ENCODE measurements at places on chromosomes 1 and 21.
A peak's percentile ranks its signal among the peaks of the same experiment; 100 is the strongest.

DNA sequence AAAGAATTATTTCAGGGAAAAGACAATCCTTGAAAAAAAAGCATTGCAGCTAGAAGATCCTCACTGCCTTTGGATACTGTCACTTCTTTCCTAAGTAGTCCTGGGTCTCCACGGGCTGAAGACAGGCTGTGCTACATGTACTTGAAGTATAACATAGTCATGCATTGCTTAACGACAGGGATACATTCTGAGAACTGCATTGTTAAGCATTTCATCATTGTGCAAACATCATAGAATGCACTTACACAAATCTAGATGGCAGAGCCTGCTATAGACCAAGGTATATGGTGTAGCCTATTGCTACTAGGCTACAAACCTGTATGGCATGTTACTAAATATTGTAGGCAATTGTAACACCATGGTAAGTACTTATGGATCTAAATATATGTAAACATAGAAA is 54.0 kb downstream of the KIAA0040 start:
- DNase-seq = no peak

GRCh38 chr1:169105434-169106094 is 926 bp upstream of the ATP1B1 start:
- peak; percentile 88 for DNase-seq

DNA sequence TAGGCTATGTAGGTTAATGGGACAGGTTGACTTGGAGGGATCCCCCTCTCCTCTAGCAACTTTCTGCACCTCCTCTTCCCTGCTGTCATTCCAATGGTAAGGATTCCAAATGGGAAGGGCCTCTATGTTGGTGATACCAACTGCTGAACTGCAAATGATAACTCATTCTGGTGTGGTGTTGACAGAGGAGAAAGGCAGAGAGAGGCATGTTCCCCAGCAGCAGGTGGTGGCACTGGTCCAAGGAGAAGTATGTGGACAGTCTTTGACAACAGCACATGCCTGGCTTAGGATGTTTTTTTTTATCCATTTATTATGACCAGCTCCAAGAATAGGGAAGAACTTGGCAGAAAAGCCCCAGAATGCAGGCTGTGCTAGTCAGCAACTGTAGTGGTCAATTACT is 19.6 kb upstream of the SPAG17 start:
- DNase-seq = peak; percentile 7

GRCh38 chr1:160149716-160150115 is 1.7 kb upstream of the ATP1A4 start:
- DNase-seq = no peak

GRCh38 chr1:234250747-234251146 is 122.5 kb upstream of the COA6 start:
- DNase-seq = no peak

- peak; percentile 15 for DNase-seq
These were observed 219.5 kb downstream of the TPR start for GRCh38 chr1:186155594-186155993.

- DNase-seq = no peak
These were observed 114.8 kb downstream of the MAB21L3 start for GRCh38 chr1:116226017-116226416.

DNA sequence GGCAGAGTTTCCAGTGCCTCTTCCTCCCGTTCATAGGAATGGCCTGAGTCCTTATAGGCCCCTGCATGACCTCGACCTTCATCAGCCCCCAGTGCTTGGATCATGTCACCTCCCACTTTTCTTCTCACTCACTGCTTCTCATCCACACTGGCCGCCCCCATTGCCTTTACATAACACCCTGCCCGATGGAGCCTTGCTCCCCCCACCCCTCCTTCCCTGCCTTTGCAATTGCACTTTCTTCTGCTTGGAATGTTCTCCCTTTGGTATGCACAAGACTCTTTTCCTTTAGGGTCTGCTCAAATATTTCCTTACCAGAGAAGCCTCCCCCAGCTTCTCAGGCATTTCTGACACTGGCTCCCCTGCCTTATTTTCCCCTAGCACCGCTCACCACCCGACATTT is 125.2 kb upstream of the KCNJ6 start:
- no peak for DNase-seq

DNA sequence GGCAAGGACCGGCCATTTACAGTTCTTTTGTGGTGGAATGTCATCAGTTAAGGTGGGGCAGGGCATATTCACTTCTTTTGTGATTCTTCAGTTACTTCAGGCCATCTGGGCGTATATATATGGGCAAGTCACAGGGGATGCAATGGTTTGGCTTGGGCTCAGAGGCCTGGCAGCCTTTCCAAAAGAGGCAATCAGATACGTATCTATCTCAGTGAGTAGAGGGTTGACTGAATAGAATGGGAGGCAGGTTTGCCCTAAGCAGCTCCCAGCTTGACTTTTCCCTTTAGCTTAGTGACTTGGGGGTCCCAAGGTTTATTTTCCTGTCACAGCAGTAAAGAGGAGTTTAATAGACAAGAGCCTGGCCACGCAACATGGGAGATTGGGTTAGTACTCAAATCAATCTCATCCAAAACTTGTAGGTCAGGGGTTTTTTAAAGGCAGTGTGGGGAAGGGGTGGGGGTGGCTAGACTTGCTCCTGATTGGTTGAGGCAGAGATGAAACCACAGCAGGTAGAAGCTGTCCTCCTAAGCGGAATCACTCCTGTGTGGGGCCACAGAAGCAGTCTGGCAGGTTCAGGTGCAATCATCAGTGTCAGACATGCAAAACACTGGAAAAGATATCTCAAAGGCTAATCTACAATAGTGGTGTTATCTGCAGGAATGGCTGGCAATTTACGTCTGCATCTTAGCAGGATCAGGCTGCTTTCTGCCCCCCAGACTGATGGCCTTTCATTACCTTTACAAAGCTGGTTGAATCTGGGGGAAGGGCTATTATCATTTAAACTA is 112.9 kb downstream of the TLR5 start:
- DNase-seq = no peak

DNA sequence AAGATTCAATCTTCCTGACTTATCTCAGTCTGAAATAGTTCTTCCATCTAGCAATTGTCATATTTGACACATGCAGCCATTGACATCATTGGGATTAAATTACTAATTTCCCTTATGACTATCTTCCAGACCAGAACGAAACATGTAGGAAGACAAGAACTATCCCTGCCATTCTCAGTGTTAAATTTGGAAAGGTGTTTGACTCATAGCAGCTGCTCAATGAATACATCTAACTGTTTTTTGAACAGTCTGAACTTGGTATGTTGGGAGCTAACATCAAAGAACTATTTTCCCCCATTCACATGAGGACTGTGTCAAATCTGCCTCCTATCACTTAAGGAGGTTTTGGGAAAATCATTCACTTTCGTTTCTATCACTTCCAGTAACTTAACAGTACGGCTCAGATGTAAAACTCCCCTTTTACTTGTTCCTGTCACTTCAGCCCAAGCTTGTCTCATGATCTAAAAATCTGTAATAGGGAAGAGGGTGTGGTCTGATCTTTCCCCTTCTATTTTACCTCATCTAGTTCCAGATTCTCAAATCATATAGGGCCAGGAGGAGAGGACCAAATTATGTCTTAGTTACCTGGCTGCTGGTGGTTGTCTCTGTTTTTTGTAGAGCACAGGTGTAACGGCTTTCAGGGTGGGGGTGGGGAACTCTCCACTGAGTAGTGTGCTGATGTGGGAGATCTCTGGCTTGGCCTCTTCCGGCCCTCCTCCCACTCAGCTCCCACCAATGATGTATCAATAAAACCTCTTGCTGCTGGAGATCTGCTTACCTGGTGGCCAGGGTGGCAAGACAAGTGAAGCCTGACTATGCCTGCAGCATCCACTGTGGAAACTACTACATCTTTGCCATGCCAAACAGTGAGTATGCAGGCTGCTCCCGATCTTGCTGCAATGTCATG is 26.2 kb upstream of the SLAMF1 start:
- no peak for DNase-seq

- no peak for DNase-seq
These were observed 5.7 kb upstream of the ABCA4 start for GRCh38 chr1:94126651-94127050.

DNA sequence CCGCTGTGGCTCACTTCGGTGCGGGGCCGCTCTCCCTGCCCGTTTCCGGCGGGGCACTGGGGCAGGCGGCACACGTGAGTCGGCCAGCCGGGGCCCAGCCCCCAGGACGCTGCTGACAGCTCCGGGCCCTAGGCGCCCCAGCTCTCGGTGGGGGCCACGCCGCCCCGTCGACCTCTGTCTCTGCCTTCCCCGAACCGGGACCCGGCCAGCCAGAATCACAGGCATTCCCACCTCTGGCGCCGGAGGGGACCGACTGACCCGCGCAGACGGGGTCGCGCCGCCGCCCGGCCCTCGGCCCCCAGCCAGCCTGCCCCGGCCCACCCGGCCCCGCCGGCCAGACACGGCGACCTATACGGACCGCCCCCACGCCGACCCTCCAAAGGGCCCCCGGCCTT is 755 bp downstream of the SCMH1 start:
- peak; percentile 21 for DNase-seq

DNA sequence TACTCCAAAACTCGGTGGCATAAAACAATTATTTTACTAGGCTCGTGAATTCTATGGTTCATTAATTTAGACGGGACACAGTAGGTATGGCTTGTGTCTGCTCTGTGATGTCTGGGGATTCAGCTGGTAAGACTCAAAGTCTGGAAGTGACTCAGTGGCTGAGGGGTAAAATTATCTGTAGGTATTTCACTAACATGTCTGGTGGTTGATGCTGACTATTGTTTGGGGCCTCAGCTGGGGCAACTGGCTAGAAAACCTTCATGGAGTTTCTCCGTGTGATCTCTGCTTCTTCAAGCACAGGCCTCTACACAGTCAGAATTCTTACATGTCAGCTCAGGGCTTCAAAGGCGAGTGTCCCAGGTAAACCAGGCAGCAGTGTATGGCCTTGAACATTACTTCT is 41.2 kb upstream of the KLF17 start:
- no peak for DNase-seq

- DNase-seq = no peak
These were observed 182.4 kb downstream of the TRABD2B start for GRCh38 chr1:47814612-47815395.

DNA sequence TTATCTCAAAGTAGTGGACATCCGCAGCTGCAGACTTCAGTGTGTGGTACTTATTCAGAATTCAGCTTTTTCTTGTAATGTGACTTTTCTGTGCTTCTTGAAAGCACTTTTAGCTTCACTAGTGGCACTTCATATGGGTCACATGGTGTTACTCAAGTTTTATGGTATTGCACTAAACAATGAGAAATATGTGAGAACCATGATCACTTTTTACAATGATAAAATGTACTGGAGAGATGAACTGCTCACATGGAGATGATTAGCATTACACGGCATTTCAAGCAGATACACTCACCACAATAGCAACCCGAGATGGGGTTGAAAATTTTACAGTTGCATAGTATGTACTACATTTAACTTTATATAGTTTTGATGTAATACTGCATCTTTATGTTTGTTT is 40.1 kb upstream of the GPR52 start:
- no peak for DNase-seq
